Renal cortex interstitium (tissue), 15 donors: ENCODE measurements at places on chromosomes 5 and 9.

DNA sequence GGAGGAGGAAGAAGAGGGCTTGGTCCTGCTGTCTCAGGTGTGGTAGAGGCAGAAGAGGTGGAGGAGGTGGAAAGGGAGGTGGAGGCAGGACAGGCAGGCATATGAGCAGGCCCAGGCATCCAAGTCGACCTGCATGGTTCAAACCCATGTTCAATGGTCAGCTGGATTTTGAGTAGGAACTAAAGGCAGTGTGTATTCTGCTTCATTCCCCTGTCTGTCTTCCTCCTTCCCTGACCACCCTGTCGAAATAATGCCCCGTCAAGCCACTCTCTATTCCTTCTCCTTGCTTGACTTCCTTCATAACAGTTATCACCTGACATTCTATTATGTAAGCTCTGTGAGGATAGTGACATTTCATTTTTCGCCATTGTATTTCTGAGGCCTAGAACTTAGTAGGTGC lies 34.8 kb downstream of the ATP6V0E1 start:
- DNase-seq, result no peak

- DNase-seq, result no peak
Measured at GRCh38 chr5:104412649-104413240, 850.2 kb upstream of the NUDT12 start.

- DNase-seq, result no peak
Measured at GRCh38 chr5:93340881-93341280, 240.1 kb downstream of the NR2F1-AS1 start.

DNA sequence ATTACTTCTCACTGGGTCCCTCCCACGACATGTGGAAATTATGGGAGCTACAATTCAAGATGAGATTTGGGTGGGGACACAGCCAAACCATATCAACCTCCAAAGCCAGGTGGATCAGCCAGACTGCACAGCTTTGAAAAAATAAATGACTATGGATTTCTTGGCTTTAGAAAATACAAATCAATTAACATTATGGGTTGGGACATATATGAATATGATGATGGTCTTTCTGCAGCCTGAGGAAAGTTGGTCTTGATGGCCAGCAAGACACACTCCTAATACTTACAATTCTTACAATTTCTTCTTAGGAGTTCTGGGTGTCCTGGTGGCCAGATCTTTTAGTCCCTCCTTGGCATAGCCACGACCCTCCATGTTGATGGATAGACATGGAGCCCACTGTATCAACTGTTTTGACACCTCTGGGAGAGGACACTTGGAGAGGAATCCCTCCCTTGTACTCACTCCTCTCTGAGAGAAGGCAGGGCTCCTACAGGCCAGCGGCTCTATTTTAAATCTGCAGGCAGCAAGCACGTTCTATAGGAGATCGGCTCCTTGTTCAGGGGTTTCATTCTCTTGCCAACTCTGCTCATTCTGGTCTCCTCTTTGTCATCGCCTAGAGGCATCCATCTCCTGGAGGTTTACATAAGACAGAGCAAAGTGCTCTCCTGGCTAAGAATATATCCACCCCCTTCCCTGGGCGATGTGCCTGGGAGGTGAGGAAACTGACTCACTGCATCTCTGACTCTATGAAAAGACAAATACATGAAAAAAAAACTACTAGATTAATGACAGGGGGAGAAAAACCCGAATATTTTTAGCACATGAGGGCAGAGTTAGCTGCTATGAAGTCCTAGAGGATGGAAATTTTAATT lies 145.9 kb downstream of the CARTPT start:
- DNase-seq, result no peak

GRCh38 chr9:12224449-12224848 lies 468.7 kb upstream of the TYRP1 start:
- no peak for DNase-seq

DNA sequence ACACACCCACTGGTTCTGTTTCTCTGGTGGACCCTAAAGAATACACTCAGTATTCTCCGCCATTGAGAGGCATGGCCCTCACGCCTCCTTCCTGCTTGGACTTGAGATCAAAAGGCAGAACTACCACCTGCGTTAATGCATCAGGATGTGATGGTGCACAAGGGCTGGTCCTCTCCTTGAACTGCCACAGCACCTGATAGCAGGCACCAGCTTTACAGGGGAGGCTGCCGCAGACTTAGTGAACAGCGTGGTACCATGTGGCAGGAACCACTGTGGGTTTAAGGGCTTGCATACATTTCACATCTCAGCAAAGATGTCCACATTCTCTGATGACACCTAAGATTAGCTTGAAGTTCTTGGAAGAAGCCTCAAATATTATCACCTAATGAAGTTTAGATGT lies 208.7 kb downstream of the GADD45G start:
- no peak for DNase-seq

- DNase-seq, result no peak
Measured at GRCh38 chr5:96049398-96050272, 88.0 kb upstream of the ELL2 start.

DNA sequence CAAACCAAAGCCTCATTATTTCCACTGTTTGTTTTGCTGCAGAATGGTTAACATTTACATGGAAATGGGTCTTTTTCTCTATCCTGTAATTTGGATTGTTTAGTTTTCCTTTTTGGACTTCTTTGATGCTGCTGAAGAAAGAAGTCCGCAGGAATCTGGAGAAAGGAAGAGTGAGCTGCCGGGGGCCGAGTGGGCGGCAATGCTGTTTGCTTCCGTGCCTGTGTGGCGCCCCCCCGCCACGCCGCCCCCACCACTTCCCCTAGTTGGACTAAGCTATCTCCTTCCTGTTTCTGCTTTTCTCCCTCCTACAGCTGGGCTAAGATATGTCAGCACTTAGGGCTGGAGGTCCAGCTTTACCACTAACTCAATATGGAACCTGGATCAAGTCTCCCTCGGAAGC lies 39.7 kb downstream of the ACTL7B start:
- no peak for DNase-seq

GRCh38 chr5:133635051-133635450 lies 22.7 kb upstream of the FSTL4 start:
- DNase-seq, result no peak
